Cerebellar nuclear complex (tissue), 1 donor: ENCODE measurements at places on chromosomes 12 and 14.

GRCh38 chr12:52036587-52037171, 14.6 kb upstream of the NR4A1 start:
- DNase-seq = peak; percentile 20

- no peak for DNase-seq
These were observed 86.9 kb downstream of the PRICKLE1 start for GRCh38 chr12:42502682-42503081.

- no peak for DNase-seq
These were observed 301.0 kb upstream of the MIS18BP1 start for GRCh38 chr14:45553981-45554380.

DNA sequence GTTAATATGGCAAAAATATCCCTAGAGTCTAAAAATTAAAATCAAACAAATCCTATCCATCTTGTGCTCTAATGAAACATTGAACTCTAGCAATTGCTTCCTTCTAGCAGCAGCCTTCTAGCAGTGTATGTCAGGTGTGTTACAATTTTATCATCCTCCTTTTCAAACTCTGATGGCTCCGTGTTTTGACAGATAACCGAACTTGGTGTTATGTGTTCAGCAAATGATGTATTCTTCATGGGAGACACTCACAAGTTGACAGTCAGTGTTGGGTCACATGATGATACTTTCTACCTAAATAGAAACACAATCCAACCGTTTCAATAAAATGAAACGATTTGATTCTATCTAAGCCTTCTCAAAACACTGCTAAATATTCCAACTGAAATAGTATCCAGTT, 525.3 kb upstream of the NOVA1 start:
- no peak for DNase-seq

GRCh38 chr12:79098530-79098929, 234.0 kb downstream of the SYT1 start:
- DNase-seq = no peak

GRCh38 chr14:23177181-23177580, 6.3 kb downstream of the SLC7A8 start:
- DNase-seq = no peak

DNA sequence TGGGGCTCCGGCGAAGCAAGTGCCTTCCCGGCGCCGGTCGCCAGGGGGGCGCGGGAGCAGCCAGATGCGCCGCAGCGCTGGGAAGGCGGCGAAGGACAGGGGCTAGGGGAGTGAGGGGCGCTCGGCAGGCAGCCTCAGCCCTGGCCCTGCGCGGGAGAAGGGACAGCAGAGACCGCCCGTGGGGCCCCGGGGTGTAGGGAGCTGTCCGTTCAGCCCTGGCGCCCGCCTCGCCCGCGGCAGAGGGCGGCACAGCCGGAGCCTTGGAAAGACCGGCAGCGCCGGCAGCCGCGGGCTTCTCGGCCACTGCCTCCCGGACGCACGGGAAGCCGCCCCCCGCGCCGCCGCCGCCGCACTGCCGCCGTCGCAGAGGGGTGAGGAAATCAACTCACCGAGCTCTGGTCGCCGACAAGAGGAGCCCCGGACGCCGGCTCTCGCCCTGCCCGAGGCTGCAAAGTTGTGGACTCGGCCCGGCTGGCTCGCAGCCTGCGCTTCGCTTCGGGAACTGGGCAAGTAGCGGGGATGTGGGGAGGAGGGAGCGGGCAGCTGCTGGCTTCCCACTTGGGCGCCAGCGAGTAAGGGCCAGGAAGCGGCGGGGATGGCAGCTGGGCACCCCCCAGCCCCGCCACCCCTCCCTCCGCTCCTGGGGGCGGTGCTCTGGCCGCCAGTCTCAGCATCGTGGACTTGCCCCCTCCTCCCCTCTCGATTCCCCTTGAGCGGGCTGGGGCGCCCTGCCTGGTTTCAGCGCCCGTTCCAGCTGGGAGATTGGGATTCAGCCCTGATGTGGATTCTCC, at the start of gene ZDHHC22:
ZDHHC22 (minus strand) TSS at position 578 of the 791 bp plus-strand sequence. CDS start 2,053 bp downstream, outside the sequence.
- no peak for DNase-seq

GRCh38 chr12:71164166-71164565, 6.4 kb upstream of the TSPAN8 start:
- no peak for DNase-seq

GRCh38 chr12:4160314-4161040, 113.1 kb upstream of the CCND2 start:
- DNase-seq = no peak

- no peak for DNase-seq
These were observed 116.5 kb downstream of the PAH start for GRCh38 chr12:102800565-102800964.

DNA sequence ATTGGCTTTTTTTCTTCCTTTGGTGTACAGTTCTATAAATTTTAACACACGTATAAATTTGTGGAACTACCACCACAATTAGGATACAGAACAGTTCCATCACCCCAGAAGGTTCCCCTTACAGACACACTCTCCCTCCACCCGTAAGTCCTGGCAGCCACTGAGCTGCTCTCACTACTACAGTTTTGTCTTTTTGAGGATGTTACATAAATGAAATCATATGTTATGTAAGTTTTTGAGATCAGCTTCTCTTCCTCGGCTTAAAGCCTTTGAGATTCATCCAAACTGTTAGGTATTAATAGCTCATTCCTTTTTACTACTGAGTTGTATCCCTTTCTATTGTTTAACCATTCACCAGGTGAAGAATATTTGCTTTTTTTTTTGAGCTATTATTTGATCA, 74.3 kb upstream of the SLC24A4 start:
- no peak for DNase-seq

- no peak for DNase-seq
These were observed 23.3 kb downstream of the SNRPF start for GRCh38 chr12:95882080-95882479.

GRCh38 chr12:27780612-27781408, 774 bp upstream of the MANSC4 start:
- peak; percentile 20 for DNase-seq

DNA sequence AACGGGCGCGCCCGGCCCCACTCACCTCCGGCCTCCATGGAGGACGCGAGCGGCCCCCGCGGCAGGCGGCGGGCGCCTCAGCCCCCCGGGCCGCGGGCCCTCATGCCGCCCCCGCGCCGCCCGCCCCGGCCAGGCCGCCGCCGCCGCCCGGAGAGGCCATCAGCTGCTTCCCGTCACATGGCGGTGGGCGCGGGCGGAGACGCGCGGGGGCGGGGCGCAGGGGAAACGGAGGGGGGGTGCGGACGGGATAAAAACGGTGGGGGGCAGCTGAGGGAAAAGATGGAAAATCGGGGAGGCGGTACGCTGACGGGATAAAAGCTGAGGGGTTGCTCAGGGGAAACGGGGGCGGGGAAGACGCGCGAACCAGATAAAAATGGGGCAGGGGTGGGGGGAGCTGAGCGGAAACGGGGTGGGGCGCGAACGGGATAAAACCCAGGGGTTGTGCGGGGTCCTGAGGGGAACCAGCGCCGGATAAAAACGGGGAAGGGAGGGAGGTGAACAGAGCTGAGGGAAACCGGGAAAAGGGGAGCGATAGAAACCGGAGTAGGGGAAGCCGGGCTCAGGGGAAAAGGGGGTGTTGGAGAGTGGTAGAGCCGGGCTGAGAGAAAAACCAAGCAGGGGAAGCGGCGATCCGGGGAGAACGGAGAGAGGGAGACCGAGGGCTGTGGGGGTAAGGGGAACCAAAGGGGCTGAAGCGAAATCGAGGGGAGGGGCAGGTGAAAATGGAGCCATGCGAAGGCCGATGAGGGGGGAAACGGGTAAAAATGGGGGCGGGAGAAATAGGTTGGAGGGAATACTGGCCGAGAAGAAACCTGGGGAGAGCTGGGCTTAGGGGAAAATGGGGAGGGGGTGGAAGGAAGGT, at the start of gene WSB2:
WSB2 (minus strand) TSS at position 169 of the 862 bp plus-strand sequence; CDS start at position 38, 131 bp downstream.
- no peak for DNase-seq

DNA sequence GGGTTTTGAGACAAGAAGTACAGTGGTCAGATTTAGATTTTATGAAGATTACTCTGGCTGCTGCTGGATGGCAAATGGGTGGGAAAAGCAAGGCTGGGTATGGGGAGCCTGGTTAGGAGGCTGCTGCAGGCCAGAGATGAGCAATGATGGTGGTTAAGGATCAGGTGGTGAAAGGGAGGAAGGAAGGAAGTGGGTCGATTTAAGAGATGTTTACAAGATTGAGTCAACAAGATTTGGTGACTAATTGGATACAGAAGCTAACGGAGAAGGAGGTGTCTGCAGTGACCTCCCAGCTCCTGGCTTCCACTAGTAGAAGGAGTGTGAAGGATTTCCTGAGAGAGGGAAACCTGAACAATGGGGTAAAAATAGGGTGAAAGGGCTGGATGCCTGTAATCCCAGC, 18.7 kb downstream of the NOS1 start:
- DNase-seq = no peak

GRCh38 chr12:7557227-7557626, 53.6 kb upstream of the CD163 start:
- DNase-seq = no peak

GRCh38 chr12:82124711-82125380, 233.3 kb downstream of the CCDC59 start:
- no peak for DNase-seq

- no peak for DNase-seq
These were observed 48.1 kb downstream of the DAD1 start for GRCh38 chr14:22540811-22541360.

- DNase-seq = no peak
These were observed 57.4 kb downstream of the RPH3A start for GRCh38 chr12:112848972-112849371.

DNA sequence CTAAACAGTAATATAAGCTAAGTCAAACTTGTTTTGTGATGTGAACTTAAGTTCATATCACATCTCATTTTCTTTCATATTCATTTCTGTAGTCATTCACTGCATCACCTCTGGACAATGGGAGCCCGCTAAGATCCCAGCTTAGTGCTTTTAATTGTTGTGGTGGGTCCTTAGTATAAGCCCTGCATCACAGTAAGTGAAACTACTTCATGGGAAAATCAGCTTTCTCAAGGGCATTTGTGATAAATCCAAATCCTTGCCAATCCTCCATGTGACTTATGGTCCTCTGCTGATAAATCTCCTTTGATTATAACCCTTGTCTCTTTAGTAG, 98.3 kb downstream of the PLEKHA5 start:
- no peak for DNase-seq

- DNase-seq = no peak
These were observed 73.1 kb downstream of the CACNA1C start for GRCh38 chr12:2125651-2126522.

GRCh38 chr12:98387444-98387843, 127.9 kb upstream of the TMPO start:
- DNase-seq = no peak

GRCh38 chr14:64736271-64737169, 32.3 kb downstream of the PLEKHG3 start:
- DNase-seq = no peak

GRCh38 chr14:67853715-67854114, 34.1 kb downstream of the RAD51B start:
- DNase-seq = no peak

GRCh38 chr14:104797115-104798044, 1.8 kb upstream of the AKT1 start:
- DNase-seq = no peak

DNA sequence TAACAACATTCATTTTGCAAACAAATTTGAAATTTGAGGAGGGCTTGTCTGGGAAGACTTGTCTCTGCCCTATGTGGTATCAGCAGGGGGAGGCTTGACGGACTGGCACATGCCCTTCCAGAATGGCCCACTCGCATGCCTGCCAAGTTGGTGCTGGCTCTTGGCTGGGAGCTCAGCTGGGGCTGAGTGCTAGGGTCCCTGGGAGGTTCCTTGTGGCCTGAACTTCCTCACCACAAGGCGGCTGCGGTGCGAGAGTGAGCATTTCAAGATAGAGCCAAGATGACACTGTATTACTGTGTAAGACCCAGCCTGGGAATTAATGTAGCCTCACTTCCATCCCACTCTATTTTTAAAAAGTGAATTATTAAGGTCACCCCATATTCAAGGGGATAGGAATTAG, 271.6 kb upstream of the PLEKHG7 start:
- no peak for DNase-seq

GRCh38 chr12:112124918-112125249, 476 bp upstream of the TRAFD1 start:
- no peak for DNase-seq

DNA sequence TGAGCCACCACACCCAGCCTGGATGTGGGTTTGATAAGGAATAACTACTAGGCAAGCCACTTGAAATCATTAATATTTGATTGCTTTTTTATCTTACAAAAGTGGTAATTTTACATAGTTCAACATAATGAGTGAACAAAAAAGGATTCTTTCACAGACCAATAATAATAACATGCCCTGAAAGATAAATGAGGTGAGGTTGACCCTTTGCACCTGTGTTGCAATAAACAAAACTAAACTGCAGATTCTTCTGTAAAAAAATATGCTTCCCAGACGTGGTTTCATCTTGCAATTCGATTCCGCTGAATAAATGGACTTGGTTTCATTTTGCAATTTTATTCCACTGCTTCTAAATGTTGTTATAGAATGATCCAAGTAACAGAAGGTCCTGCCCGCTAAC, 1514.9 kb upstream of the TMEM132C start:
- no peak for DNase-seq

DNA sequence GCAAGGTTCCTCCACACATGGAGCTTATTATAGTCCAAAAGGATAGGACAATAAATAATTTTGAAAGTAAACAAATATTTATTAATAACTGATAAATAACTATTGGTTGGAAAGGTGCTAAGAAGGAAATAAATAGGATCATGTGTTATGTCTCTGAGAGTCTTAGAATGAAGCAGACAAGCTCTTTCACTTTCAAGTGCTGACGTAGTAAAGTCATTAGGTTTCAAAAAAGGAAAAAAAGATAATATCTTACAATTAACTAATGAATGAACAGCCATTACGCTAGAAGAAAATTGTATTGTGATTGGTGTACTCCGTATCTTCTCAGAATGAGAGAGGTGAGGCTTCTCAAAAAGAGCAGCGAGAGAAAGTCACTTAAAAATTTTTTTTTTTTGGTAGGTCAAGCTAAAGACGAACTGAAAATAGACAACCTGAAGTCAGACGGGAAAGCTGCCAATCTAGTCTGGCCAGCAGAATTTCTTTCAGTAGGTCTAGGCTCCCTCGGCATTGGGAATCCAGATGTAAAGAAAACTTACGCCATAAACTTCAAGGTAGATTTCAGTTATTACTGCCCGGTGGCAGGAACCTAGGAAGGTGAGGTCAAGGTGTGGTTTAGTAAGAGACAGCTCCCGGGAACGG, 583 bp upstream of the LEMD3 start:
- no peak for DNase-seq
